IMR-90 (cell line): ENCODE measurements at places on chromosomes 4 and X. TPM values are rescaled to one million over a fixed set of nuclear protein-coding genes. Genes with fewer than 3 reads are reported as not detected.

GRCh38 chr4:86091201-86091600 lies 268.7 kb downstream of the MAPK10 start:
- peak; percentile 6 for DNase-seq

DNA sequence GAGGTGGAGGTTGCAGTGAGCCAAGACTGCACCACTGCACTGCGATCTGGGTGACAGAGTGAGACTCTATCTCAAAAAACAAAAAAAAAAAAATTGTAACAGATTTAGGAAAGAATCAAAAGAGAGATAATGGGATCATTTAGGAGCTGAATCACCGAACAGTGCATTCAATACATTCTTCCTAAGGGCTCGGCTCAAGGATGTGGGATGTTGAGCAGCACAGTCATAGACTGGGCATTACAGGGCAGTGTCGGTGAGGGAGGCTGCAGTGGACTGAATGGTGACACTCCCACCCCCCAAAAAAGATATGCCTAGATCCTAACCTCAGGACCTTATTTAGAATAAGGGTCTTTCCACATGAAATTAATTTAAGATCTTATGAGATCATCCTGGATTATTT lies 70.0 kb downstream of the EVC2 start:
- peak; percentile 85 for DNase-seq

- DNase-seq = no peak
Measured at GRCh38 chr4:94158883-94159282, 48.8 kb upstream of the SMARCAD1 start.

DNA sequence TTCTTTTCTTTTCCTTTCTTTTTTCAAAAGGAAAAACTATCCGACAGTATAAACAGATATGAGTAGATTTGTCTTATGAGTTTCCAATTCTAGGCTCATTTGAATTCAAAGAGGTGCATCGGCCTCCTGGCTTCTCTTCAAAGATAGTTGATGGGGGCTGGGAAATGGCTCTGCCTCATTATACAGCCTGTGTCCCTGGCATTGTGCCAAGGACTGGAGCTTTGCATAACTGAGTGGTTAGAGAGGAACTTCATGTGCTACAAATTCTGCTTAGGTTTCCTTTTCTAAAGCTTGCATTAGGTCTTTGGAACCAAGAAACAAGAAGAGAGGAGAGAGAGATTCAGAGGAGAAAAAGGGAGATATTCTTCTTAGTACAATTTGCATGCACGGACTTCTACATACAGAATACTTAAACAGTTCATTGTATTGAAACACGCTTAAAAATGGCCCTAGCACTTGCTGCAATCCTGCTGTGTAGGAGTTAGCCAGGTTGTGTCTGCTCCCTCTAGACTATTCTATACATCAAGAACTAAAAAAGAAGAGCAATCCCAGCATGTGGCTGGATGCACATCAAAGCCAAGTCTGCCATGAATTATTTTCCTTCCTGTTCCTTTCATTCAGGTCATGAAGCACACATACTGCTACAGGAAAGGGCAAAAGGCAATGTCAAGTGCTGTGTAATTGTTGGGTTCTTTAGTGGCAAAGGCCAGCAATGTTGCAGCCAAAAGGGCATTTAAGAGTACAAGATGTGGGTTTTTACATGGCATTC lies 70.9 kb downstream of the INTS12 start:
- peak; percentile 3 for DNase-seq

Gene CTAG2
- 23.6 and 27.1 TPM in 2 replicates for total RNA-seq

DNA sequence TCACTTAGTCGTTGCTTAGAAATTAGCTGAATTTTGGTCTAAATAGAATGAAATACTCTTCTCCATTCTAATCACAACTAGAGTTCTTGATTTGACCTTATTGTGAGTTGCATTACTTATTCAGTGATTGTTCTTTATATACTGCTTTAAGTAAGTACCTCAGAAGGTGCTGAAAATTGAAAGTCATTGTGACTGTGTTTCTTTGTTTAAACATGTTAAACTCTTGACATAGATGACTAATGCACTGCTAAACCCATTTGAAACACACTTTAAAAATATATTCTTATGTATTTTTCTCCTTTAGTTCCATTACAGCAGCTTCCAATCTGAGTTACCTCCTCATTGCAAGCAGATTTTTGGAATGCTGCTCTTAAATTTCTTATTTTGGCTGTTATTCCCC lies 9.1 kb downstream of the TSPAN7 start:
- no peak for DNase-seq

Gene ADH1C
- not detected in 2 replicates for total RNA-seq

- DNase-seq = no peak
Measured at GRCh38 chrX:12950851-12951594, 23.9 kb upstream of the TMSB4X start.

Gene GAB1
- 8.9 and 12.0 TPM in 2 replicates for total RNA-seq

GRCh38 chr4:11529625-11530201 lies 101.0 kb upstream of the HS3ST1 start:
- DNase-seq = peak; percentile 89

- no peak for DNase-seq
Measured at GRCh38 chrX:107272431-107272921, 66.1 kb downstream of the DNAAF6 start.

- DNase-seq = peak; percentile 5
Measured at GRCh38 chrX:118448273-118448783, 47.3 kb upstream of the DOCK11 start.

- peak; percentile 7 for DNase-seq
Measured at GRCh38 chr4:135192751-135193535, 991.4 kb upstream of the PABPC4L start.

DNA sequence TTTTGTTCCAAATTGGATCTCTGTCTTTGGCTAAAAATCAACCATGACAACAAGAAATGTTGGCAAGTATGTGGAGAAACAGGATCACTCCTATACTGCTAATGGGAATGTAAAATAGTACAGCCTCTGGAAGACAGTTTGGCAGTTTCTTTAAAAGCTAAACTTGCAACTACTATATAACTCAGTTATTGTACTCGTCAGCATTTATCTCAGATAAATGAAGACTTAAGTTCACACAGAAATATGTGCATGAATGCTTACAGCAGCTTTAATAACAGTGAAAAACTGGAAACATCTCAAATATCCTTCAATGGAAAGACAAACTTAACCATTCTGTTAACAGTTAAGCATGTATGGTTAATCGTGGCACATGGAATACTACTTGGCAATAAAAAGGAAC lies 15.4 kb upstream of the HAND2 start:
- DNase-seq = no peak

Gene SPIN3
- total RNA-seq = 4.3 and 4.4 TPM in 2 replicates

DNA sequence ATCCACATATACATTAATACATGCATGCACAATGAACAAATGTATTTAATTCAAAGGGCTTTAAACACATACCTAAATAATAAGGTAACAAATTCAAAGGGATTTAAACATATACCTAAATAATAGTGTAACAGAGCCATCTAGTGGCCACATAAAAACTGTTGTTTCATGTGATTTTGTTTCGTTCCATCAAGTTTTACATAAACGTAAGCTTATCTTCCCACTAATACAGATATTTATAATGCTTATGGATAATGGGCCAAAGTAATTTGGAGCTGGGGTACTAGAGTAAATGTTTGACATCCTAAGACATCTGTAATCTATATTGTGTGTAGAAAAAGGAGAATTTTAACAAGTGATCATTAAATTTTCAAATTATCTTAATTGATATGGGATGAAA lies 82.3 kb downstream of the PRSS12 start:
- DNase-seq = peak; percentile 66

GRCh38 chr4:165185448-165185847 lies 21.9 kb upstream of the KLHL2 start:
- no peak for DNase-seq

DNA sequence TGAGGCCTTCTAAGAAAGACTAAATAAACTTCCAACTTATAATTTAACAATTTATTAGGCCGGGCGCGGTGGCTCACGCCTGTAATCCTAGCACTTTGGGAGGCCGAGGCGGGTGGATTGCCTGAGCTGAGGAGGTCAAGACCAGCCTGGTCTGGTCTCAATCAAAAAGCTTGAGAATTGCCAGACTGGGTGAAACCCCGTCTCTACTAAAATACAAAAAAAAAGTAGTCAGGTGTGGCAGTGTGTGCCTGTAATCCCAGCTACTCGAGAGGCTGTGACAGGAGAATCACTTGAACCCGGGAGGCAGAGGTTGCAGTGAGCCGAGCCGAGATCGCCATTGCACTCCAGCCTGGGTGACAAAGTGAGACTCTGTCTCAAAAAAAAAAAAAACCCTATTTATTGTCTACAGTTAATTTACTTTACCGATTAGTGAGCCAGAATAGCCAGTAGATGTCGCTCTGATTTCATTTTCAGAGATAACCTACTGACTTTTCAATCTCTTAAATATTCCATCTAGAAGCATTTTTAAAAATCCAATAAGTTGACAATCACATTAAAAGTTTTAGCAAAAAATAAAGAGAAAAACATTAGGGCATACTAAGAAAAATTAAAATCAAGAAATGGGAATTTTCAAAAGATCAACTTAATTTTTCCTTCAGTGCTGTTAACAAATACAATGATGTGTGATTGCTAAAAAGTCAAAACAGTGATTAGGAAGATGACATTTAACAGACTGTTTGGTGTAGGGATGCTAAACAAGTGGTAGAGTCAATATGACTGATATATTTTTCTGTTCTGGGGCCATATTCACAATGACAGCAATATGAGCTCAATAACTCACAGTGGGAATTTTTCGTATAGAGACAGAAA lies 4.3 kb upstream of the SHROOM3 start:
- DNase-seq = peak; percentile 60

DNA sequence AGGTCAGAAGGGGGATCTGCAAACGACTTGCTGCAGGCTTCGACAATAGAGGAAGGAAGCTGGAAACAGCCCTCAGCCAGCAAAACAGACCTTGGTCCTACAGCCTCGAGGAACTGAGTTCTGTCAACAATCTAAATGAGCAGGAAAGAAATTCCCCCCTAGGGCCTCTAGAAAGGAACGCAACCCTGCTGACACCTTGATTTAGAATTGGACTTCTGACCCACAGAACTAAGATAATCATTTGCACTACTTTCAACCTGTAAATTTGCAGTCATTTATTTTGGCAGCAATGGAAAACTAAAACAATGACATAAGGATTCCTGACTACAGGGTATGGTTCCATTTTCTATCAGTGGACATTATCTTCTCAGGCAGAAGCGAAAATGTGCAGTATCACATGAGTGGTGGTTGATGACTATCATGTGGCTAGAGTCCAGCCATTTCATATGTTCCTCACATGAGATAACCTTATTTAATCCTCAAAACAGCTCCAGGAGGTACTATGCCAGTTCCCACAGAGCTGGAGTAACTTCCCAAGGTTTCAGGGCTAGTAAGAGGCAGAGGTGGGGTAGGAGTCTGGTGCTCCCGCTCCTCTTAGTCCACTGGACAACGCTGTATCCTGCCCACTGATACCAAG lies 61.6 kb downstream of the SAT1 start:
- DNase-seq = peak; percentile 45

DNA sequence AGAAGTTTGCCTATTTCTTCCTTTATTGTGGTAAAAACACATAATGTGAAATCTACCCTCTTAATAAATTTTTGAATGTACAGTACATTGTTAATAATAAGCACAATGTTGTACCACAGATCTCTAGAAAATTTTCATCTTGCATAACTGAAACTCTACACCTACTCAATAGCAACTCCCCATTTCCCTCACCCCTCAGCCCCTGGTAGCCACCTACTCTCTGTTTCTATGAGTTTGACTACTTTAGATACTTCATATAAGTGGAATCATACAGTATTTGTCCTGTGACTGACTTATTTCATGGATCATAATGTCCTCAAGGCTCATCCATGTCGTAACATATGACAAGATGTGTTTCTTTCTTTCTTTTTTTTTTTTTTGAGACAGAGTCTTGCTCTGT lies 446.4 kb downstream of the RPA4 start:
- no peak for DNase-seq

- no peak for DNase-seq
Measured at GRCh38 chr4:38365748-38366310, 298.2 kb upstream of the KLF3 start.

DNA sequence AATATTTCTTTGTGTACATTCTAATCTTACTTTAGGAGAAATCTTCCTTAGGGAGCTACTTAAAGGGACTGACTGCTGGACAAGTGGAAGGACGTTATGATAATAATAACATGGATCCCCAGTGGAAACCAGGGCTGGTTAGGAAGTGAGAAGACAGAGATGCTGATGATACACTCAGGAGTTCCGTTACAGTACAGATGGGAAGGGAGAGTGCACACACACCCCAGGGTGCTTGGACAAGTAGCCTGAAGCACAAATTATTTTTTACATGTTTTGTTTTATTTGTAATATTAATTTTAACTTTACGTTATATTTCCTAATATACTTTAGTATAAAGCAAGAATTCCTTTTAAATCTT lies 84.1 kb downstream of the BMPR1B start:
- DNase-seq = no peak

DNA sequence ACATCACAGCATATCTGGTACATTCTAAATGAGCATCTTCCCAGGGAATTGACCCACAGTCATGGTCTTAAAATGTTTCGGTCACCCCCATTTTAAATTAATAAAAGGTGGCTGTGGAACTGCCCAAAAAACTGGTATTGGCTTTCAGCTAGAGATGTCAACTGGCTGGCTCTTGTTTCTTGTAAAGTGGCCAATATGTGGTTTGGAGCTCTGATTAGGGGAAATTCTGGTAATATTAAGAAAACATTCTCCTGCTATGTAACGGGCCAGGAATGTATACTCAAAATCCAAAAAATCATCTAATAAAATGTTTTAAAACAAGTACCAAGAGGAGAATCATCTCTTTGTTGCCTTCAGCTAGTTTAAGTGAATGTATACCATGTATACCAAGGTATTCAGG lies 62.0 kb upstream of the VCX2 start:
- DNase-seq = no peak

DNA sequence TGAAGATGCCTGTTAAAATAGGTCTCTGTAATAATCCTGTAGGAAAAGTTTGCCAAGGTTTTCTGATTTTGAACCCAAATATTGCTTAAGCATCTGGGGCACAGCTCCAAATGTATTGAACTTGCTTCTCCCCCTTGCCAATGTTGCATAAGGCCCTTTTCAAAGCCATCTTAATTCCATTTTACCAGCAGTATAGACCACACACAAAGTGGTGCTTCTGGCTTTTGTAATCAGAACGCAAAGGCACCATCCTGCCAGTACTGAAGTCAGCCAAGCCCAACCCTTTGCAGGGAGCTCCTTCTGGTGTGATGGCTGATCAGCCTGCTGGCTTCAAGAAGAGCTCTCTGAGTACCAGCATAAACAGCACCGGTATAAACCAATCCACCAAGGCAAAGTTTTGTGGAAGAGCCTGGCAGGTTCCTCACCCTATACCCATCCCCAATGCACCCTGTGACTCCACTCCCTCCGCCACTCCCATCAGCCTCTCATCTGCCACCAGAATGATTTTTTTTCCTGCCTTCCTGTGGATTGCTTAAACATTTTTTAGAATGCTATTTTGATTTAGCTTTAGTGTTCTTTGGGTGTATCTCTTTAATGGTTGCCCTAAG lies 39.2 kb upstream of the USP9X start:
- peak; percentile 17 for DNase-seq

DNA sequence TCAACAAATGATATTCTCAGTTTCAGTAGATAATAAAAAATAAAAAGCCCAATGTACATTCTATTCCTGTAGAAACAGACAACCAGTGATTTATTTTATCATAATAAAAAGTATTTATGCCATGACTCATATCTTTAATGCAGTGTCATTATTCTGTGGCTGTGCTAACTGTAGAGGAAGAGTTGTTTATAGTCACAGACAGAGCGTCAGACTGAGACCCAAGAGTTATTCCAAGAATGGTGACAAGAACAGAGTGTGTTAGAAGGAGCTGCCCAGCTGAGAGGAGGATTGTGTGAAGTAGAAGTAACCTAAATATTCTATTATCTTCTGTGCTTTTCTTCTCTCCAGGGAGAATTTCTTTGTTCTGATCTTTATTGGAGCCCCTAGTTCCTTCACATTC lies 210.7 kb downstream of the PPP1R2C start:
- no peak for DNase-seq

Gene FSTL5
- total RNA-seq = under 0.01 TPM in 2 replicates

GRCh38 chr4:162682651-162683050 lies 484.0 kb downstream of the NAF1 start:
- no peak for DNase-seq
